ENCODE measurements at places on chromosomes 5 and 9. TPM values are rescaled to one million over a fixed set of nuclear protein-coding genes. Genes with fewer than 3 reads are reported as not detected.

DNA sequence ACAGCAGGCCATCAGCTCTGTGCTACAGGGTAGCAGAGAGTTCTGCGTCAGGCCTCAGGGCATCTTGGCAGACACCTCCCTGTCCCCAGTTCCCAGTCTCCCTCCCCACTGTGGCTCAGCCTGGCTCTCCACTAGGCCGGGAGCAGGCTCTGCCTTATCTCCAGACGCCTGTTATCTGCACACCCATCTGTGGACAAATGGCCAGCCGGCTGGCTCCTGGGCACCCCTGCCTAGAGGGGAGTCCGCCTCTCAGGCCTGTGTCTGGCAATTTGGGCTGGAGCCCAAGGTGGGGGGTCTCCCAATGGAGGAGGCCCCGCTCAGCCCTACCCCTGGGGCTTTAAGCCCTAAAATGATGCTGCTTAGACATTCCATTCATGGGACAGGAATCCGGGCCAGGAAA, 39.2 kb upstream of the HAND1 start:
- ATAC-seq = no peak

The ZNF462 gene
- total RNA-seq = 25.9 TPM

DNA sequence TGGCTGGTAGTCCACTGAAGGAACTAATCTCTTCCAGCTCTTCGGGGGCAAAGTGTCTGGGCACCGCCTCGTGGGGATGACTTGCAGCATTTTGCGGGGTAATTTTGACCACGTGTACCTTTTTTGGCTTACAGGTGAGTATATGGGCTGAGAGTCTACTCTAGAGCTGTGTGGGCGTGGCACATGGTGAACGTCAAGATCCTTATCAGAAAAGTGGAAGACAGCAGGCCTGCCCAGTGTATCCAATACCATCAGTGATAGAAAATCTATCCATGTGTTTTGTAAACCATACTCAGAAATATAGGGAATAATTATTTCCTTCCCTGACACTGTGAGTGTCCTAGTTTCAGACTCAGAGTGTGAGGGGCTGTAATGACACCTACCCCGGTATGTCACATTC, 148.5 kb downstream of the SLIT3 start:
- no peak for ATAC-seq

- no peak for ATAC-seq
Observed at GRCh38 chr9:129352146-129352865, 174.2 kb upstream of the IER5L start.

GRCh38 chr9:91243029-91243428, 118.7 kb downstream of the AUH start:
- ATAC-seq = no peak

The DMRTA1 gene
- total RNA-seq = 1.8 TPM
